ENCODE measurements at places on chromosomes 12 and 14.

- DNase-seq: no peak
Observed at GRCh38 chr14:75454963-75455546, 27.2 kb downstream of the JDP2 start.

DNA sequence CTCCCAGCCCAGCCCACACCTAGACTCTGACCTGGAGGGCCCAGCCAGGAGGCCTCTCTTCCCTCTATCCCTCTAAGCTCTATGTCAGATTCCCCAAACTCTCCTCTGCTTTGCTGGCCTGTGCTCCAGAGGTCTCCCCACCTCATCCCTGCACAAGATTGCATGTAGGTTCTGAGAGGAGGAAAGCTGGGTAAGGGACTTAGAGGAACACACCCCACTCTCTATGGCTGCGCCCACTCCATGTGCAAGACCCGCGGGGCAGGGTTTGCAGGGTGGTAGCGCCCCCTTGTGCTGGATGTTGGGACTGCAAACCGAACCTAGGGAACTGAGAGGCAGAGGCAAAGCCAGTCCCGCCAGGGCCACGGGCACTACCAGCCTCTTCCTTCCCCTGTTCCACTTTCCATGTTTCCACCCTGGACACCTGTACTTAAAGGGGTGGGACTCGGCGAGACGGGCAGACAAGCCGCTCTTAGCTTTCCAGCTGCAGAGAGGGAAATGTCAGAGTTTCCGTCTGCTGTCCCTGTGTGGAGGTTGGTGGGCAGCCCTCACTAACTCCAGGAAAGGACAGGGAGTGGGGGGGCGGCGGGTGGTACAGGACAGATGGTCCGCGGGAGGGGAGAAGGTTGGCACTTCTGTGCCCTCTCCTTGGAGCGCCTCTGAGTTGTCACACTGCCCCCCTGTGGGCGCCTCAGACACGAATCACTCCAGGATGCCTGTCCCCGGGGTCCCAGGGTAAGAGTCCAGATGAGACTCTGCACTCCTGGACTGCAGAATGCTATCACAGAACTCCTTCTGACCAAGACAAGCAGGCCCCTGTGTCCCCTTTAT lies 16.8 kb downstream of the MMP14 start:
- DNase-seq: peak; percentile 92

DNA sequence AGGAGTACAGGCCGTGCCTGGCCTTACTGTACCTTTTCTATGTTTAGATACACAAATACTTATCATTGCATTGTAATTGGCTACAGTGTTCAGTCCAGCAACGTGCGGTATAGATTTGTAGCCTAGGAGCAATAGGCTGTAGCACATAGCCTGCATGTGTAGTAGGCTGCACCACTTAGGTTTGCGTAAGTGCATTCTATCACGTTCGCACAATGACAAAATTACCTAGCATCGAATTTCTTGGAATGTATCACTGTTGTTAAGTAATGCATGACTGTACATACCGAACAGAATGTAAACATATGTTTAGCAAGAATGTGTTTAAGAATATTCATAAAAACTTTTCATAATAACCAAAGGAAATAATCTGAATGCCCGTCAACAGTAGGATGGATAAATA lies 31.9 kb downstream of the VRTN start:
- DNase-seq: no peak

- no peak for DNase-seq
Observed at GRCh38 chr12:59085690-59086089, 165.4 kb upstream of the LRIG3 start.

DNA sequence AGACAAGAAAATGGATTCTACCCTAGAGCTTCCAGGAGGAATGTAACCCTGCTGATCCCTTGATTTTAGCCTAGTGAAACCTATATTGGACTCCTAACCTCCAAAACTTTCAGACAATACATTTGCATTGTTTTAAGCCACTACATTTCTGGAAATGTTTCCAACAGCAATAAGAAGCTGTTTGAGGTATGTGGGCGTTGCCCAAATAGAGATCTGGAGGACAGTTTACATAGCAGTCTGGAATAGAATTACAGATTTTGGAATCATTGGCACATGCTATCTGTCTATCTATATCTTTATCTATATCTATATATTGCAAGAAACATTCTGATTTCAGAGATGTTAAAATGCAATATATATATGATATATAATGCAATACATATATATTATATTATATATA lies 42.4 kb upstream of the EGLN3 start:
- DNase-seq: no peak

DNA sequence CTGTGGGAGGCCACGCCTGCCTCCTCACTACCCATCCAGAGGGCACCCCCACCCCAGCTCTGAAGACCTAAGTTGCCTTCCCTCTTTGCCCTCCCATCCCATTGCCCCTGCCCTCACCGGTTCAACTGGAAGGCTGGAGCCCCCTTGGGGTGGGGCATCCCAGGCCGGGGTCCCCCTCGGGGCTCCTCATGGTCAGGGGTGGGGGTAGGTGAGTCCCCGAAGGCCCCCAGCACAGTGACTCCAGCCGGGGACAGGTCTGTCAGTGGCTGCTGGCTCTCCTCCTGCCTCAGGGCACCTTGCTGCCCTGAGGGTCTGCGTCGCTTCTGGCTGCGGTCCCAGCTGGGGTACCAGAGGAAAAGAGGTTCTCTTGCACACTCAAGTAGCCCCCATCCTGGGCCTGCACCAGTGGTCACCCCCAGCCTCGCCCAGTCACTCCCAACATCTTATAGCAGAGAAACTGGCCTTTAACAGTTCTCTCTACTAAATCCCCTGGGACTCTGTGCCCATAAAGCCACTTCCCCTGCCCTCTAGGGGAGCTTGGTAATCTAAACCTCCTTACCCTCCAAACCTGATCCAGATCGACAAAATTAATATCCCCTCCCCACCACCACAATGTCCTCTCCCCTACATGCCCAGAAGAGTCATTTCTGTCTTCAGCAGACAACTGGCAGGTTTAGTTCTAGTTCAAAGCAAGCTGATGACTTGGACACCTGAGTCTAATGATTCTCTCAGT lies 5.1 kb downstream of the PIANP start:
- no peak for DNase-seq

DNA sequence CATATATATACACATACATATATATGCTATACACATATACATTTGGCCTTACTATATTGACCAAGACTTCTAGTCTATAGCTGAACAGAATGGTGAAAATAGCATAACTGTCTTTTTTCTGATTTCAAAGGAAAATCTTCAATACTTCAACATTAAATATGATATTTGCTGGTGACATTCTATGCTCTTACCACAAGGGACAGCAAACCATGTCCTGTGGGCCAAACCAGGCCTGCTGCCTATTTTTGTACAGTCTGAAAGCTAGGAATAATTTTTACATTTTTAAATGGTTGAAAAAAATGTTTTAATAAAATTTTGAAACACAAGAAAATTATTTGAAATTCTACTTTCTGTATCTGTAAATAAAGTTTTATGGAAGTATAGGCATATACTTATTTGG lies 63.6 kb downstream of the EML5 start:
- no peak for DNase-seq

- DNase-seq: no peak
Observed at GRCh38 chr12:64178122-64178521, 44.0 kb downstream of the KICS2 start.

DNA sequence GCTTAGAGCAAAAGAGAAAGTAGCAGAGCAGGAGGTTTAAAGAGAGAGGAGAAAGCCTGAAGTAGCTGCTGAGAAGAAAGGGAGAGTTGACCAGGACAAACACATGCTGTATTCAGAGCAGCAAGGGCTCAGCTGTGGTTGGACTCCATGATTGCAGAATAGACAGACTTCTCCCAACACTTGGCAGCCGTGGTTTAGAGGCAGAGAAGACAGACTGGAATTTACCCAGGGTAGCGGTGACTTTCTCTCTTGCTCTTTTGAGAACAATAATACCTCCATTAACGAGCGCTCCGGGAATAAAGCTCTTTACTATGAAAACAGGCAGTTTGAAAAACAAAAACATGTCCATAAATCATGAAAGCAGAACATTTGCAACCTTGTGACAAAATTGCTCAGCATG lies 21.4 kb upstream of the IGF1 start:
- DNase-seq: no peak

- DNase-seq: no peak
Observed at GRCh38 chr14:87079416-87079815, 913.6 kb downstream of the GALC start.

GRCh38 chr14:68657300-68658028 lies 135.4 kb downstream of the ZFP36L1 start:
- DNase-seq: no peak

GRCh38 chr12:127579446-127579845 lies 687.5 kb upstream of the TMEM132C start:
- no peak for DNase-seq

- DNase-seq: no peak
Observed at GRCh38 chr12:128871516-128871892, 18.2 kb downstream of the GLT1D1 start.

- no peak for DNase-seq
Observed at GRCh38 chr14:92863286-92864080, 59.5 kb upstream of the CHGA start.

- no peak for DNase-seq
Observed at GRCh38 chr14:27049701-27050100, 451.9 kb upstream of the NOVA1 start.

GRCh38 chr12:42010257-42010656 lies 134.4 kb downstream of the GXYLT1 start:
- DNase-seq: no peak

DNA sequence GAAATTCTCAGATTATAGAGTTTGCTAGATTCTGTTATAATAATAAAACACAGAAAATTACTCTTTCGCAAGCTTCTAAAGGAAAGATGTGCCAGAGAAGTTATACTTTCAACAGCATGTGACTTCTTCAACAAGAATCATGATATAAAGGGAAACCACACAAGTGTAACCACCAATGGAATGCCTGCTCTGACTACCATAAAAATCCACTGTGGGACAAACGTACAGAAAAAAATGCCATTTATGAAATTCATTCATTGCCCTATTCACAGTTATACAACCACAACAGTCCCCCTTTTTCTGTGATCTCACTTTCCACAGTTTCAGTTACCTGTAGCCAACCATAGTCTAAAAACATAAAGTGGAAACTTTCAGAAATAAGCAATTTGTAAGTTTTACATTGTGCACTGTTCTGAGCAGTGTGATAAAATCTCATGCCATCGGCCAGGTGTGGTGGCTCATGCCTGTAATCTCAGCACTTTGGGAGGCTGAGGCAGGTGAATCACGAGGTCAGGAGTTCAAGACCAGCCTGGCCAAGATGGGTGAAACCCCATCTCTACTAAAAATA lies 3.2 kb downstream of the CATSPERB start:
- no peak for DNase-seq

GRCh38 chr12:91975891-91976290 lies 169.8 kb downstream of the BTG1 start:
- no peak for DNase-seq

DNA sequence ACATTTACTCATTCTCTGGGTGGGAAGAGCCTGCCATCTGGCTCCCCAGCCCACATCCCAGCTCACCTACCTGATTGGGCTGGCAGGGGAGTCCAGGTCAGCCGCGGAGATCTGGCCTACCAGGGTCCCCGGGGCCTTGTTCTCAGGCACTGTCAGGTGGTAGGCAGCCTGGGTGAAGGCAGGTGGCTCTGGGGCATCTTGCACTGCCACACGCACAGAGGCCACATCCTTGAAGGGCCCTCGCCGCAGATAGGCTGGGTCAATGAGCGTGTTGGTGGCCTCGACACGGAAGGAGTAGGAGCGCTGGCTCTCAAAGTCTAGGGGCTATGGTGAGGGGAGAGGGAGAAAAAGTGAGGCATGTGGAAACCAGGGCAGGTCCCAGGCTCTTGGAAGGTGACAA lies 3.9 kb downstream of the CDH24 start:
- no peak for DNase-seq

GRCh38 chr14:35369701-35370191 lies 34.8 kb downstream of the NFKBIA start:
- no peak for DNase-seq

DNA sequence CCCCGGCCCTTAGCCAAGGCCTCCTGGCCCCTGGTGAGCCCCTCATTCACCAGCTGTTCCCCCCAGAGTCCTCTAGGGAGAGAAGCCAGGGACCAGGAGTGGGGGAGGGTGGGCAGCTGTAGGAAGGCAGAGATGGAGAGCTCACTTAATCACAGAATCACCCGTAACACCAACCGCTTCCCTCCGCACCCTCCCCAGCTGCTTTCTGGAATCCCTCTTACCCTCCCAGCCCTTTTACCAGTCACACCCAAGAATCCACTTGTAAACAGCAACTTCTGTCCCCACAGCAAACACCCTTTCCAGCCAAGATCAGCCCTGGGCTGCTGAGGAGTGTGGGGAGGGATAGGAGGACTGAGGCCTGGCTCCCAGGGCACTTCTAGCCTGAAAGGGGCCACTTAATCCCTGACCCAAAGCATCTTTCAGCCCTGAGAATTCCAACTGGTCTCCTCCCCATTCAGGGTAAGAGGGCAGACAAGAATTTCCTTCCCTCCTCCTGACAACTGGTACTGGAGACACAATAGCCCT lies 18.8 kb downstream of the NCKAP5L start:
- DNase-seq: no peak

DNA sequence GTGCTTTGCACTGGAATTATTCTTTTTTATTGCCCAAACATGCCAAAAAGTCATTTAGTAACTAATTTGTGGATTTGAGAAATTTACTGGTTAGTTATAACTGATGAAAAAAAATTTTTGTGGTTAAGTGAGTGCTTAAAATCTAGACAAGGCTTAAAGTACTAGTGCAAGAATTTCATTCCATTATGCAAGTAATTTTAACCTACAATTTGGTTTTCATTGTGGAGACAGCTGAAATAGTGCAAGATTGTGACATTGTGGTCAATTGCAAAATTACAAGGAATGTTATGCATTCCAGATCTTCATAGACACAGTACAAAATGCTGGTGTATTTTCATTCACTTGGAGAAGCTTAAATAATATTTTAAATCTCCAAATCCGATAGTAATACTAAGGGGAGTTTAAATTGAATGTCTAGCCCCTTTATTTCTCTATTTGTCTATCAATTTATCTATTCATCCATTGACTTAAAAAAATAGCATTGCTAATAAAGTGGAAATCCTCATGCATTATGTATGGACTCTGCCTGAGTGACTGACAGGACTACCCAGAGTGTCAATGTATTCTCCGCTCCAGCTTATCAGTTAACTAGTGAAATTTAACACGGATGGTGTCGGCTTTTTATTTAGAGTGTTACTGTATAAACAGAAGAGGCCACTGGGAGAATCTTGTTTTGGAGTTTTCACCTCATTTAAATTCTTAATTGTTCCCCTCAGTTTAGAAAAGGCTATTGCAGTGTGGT lies 125.9 kb downstream of the ALX1 start:
- no peak for DNase-seq

GRCh38 chr12:53105256-53105655 lies 2.0 kb downstream of the SOAT2 start:
- DNase-seq: no peak

All from activated T-helper 1 cell treated with anti-CD3 and anti-CD28 coated beads, Interleukin-2, amount 50 U/mL, for 16 hours (primary cell).